ENCODE measurements at places on chromosomes 7 and 10.

DNA sequence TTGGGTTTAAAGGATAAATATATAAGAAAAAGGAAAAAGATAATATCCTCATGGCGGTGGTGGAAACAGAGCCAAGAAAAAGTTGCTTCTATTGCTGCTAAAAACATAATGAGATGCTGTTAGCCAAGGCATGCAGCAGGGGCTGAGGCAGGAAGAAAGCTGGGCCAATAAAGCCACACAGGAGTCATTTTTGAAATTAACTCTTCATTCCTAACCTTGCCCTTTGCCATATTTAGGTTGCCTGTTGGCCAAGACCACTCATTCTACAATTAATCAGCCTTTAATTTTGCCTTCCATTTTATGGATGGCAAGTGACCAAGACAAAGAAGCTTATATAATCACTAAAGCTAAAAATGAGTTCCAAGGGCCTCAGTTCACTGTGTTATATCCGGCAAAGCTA, 58.2 kb downstream of the ARMH3 start:
- no peak overlapping the region for H3K4me3 ChIP-seq
- peaks cover under 1% of the 10 kb centered on the region for H3K36me3 ChIP-seq
- H3K27ac ChIP-seq, result no peak overlapping the region
- H3K4me1 ChIP-seq, result no peaks in the 10 kb centered on the region

DNA sequence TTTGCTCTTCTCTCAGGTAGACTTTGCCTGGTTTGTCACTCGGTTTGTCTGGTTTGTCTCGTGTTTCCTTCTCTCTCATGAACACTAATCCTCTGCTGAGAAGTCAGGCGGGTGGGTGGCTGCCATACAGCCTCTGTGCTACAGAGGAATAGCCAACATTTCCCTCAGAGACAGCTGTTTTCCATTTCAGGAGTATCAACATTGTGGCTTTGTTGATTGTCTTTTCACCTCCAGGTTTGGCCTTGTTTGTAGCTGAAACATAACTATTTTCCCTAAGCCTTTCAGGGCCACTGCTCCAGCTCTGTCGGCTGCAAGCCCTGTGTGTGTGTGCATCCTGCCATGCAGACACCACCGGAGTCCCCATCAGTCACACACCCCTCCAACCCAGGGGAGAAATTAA, 122.8 kb downstream of the BAMBI start:
- no peak overlapping the region for H3K4me3 ChIP-seq
- H3K27me3 ChIP-seq, result no peaks in the 10 kb centered on the region

DNA sequence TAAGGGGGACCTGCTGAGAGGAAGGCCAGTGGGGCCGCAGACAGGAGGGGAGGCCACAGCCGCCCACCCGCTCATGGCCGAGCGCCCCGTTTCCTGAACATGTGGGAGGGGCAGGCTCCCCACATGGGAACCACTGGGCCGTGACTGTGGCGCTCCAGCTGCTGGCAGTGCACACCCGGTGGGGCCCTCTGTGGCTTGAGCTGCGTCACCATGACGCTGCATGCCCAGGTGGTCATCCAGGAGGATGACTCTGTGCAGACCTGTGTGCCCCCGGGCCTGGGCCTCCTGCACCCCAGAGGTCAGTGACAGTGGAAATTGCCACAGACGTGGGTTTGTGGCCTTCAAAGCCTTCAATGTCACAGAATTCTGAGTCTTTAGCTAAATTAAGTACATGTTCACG, 85.1 kb downstream of the MGMT start:
- no peaks in the 10 kb centered on the region for H3K36me3 ChIP-seq
- H3K4me1 ChIP-seq, result no peaks in the 10 kb centered on the region
- no peak for DNase-seq
- H3K27me3 ChIP-seq, result no peaks in the 10 kb centered on the region

DNA sequence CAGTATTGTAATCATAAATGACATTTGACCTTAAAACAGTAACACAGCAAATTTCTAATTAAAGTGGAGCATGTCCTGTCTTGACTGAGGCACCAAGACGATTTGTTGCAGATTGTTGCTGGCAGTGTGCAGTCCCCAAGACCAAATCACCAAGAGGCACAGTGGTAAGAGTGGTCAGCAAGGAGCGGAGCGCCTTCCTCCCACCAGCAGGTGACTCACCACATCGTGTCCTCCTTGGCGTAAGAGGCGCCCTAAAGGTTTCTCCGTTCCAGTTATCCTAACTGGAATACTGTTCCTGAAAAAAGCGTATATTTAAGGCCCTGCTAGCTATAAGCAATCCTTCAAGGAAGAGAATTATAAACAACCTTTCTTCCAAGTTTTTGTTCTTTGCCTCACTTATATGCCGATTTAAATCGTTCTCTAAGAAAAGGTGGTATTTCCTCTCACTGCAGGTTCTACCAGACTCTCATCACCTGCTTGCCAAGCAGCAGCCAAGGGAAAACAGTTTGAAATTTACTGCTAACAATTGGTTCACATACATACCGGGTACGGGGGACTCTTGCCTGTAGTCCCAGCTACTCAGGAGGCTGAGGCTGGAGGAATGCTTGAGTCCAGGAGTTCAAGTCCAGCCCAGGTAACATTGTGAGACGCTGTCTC, 10.7 kb upstream of the REPIN1 start:
- H3K27me3 ChIP-seq, result no peaks in the 10 kb centered on the region
- no peak overlapping the region for H3K4me3 ChIP-seq
- no peak overlapping the region for H3K27ac ChIP-seq
- DNase-seq, result no peak
- H3K4me1 ChIP-seq, result no peaks in the 10 kb centered on the region

DNA sequence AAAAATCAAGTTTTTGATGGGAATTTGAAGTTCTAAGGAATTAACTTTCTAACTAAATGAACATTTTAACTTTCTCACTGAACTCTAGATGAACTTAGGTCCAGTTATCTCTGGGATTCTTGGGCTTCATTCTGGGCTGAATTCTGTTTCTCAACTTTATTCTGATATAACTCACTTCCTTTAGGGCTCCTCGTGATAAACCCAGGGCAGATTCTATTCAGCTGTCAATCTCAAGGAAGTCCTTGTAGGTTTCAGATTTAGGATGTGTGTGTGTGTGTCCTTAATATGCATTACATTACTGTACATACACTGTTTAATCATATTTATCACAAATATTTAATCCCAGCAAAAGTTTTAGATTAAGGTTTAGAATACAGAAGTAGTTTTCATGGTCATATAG, 344.3 kb downstream of the GATA3 start:
- H3K27ac ChIP-seq, result no peak overlapping the region
- H3K27me3 ChIP-seq, result no peaks in the 10 kb centered on the region
- no peak for DNase-seq
- H3K4me3 ChIP-seq, result no peak overlapping the region

GRCh38 chr10:70348228-70348850, 34.1 kb downstream of the LRRC20 start:
- no peaks in the 10 kb centered on the region for H3K36me3 ChIP-seq
- no peak overlapping the region for H3K4me3 ChIP-seq
- no peak overlapping the region for H3K27ac ChIP-seq
- H3K4me1 ChIP-seq, result no peaks in the 10 kb centered on the region

DNA sequence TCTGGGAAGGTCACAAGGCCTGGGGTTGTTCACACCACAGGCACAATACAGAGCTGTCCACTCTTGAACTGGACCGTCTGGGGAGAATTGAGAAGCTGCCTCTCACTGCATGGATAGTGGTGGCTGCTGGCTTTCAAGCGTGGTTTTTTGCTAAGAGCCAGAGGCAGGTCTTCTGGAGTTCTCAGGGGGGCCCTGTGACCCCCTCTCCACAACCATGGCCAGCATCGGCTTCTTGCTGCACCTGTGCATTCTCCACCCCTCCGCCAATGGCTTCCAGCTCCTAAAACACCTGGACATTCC, 140.3 kb downstream of the ADCY1 start:
- no peak overlapping the region for H3K27ac ChIP-seq
- DNase-seq, result no peak
- peaks cover 70% of the 10 kb centered on the region for H3K36me3 ChIP-seq
- no peaks in the 10 kb centered on the region for H3K27me3 ChIP-seq

- DNase-seq, result no peak
- no peak overlapping the region for H3K4me3 ChIP-seq
- no peak overlapping the region for H3K27ac ChIP-seq
- H3K4me1 ChIP-seq, result no peaks in the 10 kb centered on the region
- H3K27me3 ChIP-seq, result no peaks in the 10 kb centered on the region
Measured at GRCh38 chr10:95196046-95196445, 2.0 kb downstream of the ACSM6 start.

- no peak overlapping the region for H3K4me3 ChIP-seq
- no peak overlapping the region for H3K27ac ChIP-seq
- H3K36me3 ChIP-seq, result no peaks in the 10 kb centered on the region
Measured at GRCh38 chr7:47265621-47266020, 316.3 kb downstream of the TNS3 start.

DNA sequence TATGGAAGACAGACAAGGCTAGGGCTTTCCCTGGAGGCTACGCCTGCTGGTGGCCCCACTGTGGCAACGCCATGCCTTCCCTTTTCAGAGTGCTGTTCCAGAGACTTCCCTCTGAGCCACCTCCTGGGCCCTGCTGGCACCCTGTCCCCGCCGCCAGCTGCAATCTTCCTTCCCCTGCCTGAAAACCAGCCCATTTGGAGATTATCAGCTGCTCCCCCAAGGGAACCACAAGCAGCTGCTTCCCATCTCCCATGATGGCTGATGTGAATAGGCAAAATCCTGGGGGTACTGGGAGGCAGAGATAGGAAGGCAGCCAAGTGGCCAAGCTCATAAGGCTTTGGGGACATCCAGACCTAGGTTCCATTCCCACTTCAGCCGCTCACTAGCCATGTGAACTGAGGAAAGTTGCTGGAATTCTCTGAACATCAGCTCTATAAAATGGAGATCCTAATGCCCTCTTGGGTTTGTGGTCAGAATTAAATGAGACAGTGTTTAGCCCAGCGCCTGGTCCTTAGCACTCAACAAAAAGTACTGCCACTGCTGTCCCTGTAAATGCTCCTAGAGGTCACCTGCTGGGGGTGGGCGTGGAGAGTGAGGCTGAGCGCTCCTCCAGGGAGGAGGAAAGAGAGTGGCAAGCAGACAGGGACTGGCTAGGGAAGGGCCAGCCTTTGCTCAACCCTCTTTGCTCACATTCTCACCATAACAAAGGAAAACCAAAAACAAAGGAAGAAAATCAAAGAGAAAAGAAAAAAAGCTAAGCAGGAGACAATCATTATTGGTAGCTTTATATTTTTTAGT, 5.9 kb downstream of the TSPAN33 start:
- H3K36me3 ChIP-seq, result no peaks in the 10 kb centered on the region
- no peak overlapping the region for H3K4me3 ChIP-seq
- DNase-seq, result no peak
- H3K4me1 ChIP-seq, result no peaks in the 10 kb centered on the region

DNA sequence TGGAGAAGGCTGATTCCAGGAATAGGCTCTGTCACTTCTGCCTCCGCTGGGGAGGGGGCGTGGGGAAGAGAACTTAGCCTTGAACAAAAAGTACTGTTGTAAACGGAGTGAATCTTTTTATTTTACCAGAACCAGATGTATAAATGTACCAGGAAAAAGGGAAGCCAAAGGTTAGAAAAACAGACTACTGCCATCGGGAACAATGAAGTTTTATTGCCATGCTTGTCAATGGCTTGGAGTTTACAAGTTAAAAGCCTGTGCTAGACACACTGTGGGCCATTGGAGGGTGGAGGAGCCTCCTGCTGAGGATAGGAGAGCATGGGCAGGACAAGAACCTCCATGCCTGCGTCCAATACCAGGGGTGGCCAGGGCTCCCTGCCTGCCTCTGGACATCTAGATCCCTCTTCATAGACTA, 161.7 kb upstream of the LYZL2 start:
- no peaks in the 10 kb centered on the region for H3K27me3 ChIP-seq
- H3K4me1 ChIP-seq, result no peaks in the 10 kb centered on the region
- H3K36me3 ChIP-seq, result no peaks in the 10 kb centered on the region

GRCh38 chr10:131626274-131626673, 274.5 kb upstream of the PPP2R2D start:
- no peak for DNase-seq
- no peak overlapping the region for H3K27ac ChIP-seq
- no peaks in the 10 kb centered on the region for H3K36me3 ChIP-seq
- H3K27me3 ChIP-seq, result no peaks in the 10 kb centered on the region
- H3K4me3 ChIP-seq, result no peak overlapping the region

- no peak overlapping the region for H3K27ac ChIP-seq
- no peaks in the 10 kb centered on the region for H3K27me3 ChIP-seq
- no peaks in the 10 kb centered on the region for H3K36me3 ChIP-seq
- no peaks in the 10 kb centered on the region for H3K4me1 ChIP-seq
Measured at GRCh38 chr7:116280803-116281202, 70.5 kb downstream of the TES start.

DNA sequence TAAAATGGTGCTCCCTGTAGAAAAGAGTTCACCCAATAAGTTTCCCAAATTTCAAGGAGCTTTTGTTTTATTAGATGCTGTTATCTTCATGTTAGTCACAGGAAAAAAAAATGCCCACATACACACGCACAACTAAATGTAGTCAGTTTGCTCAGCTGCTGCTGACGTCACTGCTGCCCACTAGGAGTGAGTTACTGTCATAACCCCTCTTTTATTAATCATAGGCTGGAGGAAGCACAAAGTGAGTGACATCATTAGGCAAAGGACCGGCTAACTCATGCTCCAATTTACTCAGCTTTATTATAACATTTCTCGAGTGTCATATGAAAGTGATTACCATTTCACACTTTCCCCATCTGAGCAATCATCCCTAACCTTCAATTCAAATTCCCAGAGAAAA, 6.7 kb upstream of the INHBA start:
- no peaks in the 10 kb centered on the region for H3K27me3 ChIP-seq
- no peak overlapping the region for H3K27ac ChIP-seq
- no peaks in the 10 kb centered on the region for H3K36me3 ChIP-seq
- H3K4me3 ChIP-seq, result no peak overlapping the region

DNA sequence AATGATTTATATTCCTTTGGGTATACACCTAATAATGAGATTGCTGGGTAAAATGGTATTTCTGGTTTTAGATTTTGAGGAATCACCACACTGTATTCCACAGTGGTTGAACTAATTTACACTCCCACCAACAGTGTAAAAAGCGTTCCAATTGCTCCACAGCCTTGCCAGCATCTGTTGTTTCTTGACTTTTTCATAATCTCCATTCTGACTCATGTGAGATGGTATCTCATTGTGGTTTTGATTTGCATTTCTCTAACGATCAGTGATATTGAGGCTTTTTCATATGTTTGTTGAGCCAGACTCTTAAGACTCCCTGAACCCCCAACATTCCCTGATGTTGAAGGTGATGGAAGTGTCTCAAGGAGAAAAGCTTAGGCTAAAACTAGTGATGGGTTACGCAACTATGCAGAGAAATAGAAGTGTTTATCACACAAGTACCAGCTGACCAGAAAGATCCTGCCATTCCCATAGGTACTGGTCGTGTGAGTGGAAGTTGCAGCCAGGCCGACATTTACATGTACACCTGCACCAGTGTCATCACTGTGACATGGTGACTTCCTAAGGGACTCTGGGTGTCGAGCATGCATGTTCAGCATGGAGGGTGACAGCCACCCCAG, 711.2 kb upstream of the NRP1 start:
- no peak for DNase-seq
- H3K36me3 ChIP-seq, result no peaks in the 10 kb centered on the region
- no peak overlapping the region for H3K27ac ChIP-seq
- no peaks in the 10 kb centered on the region for H3K27me3 ChIP-seq
- no peaks in the 10 kb centered on the region for H3K4me1 ChIP-seq
